T1000 (cell line): ENCODE measurements at places on chromosomes 6 and 20.
A peak's percentile ranks its signal among the peaks of the same experiment; 100 is the strongest.

GRCh38 chr6:131651782-131652181, 14.7 kb downstream of the ENPP3 start:
- no peak for DNase-seq

GRCh38 chr20:23270382-23270911, 80.1 kb upstream of the NXT1 start:
- no peak for DNase-seq

DNA sequence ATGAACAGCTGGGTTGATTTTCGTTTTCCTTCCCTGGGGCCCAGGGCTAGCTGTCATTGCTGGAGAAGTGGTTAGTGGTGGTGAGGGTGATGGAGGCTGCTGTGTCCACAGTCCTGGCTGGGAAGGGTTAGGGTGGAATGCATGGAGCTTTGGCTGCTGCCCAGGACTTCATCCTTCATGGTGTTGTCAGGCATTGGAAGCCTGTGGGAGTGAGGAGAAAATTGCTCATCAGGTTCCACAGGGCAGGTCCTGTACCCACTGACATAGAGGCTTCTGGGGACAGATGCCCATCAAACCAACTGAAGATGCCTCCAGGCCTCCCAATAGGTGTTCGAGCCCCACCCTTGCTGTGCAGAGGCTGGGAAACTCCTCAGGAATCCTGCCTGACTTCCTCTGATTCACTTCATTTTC, 262.4 kb upstream of the SUPT3H start:
- DNase-seq, result no peak

GRCh38 chr6:162290846-162291465, 436.6 kb downstream of the PRKN start:
- no peak for DNase-seq

GRCh38 chr6:165713845-165714466, 50.9 kb upstream of the PDE10A start:
- no peak for DNase-seq

GRCh38 chr20:20027284-20027683, 10.1 kb downstream of the NAA20 start:
- DNase-seq, result no peak

DNA sequence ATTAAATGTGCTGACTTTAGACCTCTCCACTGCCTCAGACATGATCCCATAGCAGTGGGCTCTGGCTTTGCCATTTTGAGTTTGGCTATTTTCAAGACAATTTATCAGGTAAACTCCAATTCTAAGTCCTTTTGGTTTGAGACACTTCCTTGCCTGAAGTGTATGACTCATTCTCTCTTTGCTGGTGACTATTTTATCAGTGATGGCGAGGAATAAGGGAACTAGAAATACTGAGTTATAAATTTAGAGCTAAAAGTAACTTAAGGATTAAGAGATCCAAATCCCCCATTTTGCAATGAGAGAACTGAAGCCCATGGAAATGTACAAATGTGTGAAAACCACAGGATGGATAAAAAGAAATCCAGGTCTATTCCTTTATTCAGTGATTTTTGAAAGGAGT, 30.9 kb upstream of the CD83 start:
- no peak for DNase-seq

DNA sequence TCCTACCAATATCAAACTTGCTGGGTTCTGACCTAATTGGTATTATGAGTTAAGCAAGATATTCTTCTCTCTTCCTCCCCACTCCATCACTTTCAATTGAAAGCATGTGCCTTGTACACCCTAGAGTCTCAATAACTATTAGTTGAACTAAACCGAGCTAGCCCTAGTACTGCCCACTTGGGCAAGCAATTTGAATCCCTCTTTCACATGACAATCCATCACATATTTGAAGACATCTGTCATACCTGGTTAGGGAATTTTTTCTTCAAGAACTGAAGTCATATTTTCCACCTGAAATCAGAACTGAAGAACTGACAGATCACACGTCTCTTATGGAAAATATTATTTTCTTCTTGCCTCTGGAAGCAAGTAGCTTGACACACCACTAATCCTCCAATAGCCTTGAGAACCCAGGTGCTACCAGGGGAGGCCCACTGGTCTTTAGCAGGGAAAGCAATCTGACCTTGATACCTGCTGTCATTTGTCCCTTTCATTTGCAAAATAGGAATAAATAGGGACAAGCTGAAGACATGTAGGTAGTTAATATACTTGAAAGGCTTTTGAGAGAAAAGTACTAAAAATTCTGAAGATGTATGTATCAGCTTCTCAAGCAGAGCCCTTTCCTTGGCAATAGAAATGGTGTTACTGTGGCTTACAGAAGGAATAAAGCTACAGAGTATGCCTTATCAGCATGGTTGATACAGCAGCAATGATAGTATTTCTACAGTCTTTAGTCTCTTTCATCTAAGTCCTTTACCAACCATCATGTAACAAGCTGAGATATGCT, 71.4 kb downstream of the GJA10 start:
- DNase-seq, result no peak

DNA sequence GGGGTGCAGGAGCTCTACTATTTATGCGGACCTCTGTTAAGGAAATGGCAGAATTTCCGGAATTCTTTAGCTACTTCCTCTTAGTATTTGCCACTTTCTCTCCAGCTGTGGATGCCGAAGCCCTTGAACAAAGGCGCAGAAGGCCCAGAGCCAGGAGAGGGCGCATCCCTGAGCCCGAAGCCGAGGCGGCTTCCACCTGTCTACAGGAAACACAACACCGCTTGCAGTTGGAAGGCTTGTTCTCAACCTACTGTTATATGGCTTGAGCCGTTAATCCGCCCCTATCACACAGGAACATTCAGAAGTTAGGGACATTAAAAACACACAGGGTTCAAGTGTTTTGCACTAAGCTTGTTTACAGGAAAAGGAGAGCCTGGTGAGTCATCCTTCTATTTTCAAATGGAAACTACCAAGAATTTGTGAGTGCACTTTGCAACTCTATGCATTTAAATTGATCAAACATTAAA, 417.1 kb downstream of the BCKDHB start:
- no peak for DNase-seq

DNA sequence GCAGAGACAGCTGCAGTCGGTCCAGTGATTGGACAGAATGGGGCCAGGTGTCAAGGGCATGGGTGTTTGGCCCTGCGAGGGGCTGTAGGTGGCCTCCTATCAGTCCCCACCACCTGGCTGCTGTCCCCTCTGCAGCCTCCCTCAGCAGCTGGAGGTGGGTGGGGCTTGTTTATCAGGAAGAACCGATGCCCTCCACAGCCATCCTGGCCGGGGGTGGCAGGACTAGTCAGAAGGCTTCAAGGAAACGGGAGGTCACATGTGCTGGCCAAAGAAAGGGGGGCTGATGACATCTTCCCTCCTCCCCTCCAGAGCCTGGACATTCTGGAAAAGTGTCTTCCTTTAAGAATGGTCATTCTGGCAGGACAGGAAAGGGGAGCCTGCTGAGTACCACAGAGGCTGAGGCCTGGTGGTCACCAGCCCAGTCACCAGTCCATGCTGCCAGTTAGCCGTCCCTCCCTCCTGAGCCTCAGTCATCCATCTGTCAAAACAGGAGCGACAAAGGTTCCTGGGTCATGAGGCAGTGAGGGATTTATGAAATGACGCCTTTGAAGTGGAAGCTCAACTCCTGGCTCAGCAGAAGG, 4.1 kb downstream of the FAM210B start:
- no peak for DNase-seq

GRCh38 chr6:145155411-145155810, 579.9 kb downstream of the EPM2A start:
- no peak for DNase-seq

DNA sequence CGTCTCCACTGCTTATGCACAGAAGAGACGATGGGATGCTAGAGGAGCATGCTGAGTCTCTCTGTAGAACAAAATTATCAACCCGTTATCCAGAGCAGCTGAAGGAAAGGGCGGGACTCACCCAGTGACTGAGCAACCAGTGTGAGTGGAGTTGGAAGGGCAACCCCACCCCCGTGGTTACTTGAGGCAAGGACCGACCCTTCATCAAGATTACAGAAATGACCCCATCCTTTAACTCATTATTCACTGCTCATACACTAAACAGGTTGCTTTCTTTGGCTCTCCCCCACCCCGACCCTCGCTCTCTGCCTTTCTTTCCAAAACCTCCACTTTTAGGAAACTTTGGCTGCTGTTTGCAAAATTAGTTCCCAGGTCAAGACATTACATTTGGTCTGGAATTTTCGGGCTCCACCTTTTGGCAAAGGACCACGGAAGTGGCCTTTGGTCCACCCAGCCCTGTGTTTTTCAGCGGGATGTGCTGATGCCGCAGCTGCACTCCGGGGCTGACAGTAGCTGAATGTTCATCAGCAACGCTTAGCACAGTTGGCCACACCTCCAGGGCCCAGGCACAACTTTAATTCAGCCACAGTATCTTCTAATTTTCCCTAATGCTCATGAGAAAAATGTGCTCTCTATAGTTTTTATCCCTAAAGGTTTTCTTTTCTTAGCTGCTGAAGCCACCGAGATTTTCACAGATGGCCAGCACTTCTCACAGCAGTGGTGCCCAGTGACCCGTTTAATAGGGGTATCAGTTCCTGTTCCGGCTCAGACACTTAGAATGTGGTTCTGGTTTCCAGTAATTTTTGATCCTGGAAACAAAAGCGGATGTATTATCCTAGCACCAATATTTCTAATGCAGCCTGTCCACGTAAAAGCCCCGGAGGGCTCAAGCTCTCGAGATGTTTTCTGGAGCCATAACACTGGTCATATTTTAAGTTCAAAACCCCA, 103.6 kb upstream of the NXT1 start:
- DNase-seq, result no peak

- no peak for DNase-seq
Observed at GRCh38 chr6:2412731-2413130, 167.3 kb upstream of the GMDS start.

DNA sequence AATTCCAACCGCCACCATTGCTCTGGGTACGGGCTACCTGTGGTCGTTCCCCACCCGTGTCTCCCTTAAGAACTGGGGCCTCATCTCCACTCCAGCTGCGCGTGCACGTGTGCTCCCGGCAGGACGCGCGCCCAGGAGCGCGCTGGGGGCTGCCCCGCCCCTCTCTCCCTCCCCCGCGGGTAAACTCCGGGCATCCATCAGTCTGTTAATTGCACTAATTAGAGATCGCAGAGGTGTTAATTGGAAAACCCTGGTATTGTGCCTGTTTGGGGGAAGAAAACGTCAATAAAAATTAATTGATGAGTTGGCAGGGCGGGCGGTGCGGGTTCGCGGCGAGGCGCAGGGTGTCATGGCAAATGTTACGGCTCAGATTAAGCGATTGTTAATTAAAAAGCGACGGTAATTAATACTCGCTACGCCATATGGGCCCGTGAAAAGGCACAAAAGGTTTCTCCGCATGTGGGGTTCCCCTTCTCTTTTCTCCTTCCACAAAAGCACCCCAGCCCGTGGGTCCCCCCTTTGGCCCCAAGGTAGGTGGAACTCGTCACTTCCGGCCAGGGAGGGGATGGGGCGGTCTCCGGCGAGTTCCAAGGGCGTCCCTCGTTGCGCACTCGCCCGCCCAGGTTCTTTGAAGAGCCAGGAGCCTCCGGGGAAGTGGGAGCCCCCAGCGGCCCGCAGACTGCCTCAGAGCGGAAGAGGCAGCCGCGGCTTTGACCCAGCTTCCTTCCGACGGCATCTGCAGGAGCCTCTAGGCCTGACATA, 14.4 kb downstream of the FOXP4 start:
- no peak for DNase-seq

GRCh38 chr20:1806456-1806855, 88.8 kb upstream of the SIRPA start:
- no peak for DNase-seq

- no peak for DNase-seq
Observed at GRCh38 chr6:160943997-160944396, 47.6 kb upstream of the MAP3K4 start.

- no peak for DNase-seq
Observed at GRCh38 chr6:144159223-144159622, 8.9 kb downstream of the STX11 start.

- DNase-seq, result no peak
Observed at GRCh38 chr6:168100803-168101589, 22.0 kb upstream of the FRMD1 start.

DNA sequence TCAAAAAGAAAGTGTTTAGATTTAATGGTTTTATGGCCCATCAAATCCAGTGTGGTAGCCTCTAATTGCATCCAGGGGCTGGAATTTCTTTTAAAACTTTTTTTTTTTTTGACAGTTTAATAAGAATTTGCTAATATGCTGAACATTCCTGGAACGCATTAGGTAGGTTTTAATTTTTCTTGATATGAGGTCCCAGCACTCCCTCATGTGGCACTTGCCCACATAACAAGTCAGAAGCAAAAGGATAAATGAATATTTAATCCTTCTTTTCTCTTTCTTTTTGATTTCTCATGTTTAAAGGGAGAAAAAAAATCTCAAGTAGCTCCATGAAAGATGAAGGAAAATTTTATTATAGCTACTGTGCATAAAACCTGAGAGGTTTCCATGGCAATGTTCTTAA, 13.5 kb downstream of the HAO1 start:
- DNase-seq, result peak; percentile 14

GRCh38 chr20:34506480-34506879, 9.7 kb upstream of the DYNLRB1 start:
- no peak for DNase-seq

- DNase-seq, result no peak
Observed at GRCh38 chr20:52867305-52867704, 104.9 kb upstream of the TSHZ2 start.

DNA sequence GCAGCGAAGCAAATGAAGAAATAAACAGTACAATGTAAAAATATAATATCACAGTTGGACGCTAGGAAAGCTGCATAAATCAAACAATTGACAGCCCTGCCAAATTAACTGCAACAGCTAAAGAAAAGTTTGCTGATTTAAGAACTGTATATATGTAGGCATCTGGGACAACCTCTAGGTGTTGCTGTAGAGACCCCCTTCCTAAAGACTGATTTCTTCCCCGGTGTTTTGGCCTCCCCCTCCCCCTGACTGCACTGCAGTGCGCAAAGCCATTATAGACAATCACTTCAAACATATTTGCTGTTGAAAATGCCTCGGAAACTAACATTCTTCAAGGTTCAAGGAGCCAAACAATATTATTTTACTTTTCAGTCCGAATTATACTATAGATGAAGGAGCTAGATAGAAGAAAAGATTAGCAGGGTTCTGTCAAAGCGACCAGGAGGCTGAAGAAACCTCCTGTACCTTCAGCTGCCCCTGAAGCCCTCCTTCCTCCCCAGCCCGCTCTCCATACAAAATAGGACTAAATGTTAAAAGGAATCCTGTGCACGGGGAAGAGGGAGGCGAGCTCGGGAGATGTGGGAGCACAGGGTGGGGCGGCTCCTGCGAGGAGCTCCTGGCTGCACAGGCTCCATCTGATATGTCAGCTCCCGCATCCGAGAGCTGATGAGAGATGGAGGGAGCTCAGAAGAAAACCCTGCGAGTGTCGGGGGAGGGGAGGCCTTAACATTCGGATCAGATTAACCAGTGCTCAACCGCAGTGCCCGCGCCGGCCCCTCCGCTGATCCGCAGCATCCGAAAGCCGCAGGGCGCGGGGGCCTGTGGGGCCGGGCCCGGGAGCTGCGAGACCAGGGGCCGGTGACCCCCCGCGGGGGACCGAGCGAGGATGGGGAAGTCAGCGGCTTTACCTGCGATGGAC, 822 bp downstream of the ELOVL4 start:
- no peak for DNase-seq

GRCh38 chr20:24870057-24870456, 79.0 kb upstream of the CST7 start:
- DNase-seq, result no peak
